ENCODE measurements at places on chromosomes 2 and 18.

- no peak for DNase-seq
These were observed 36.7 kb downstream of the DNMT3A start for GRCh38 chr2:25304826-25305596.

- no peak for DNase-seq
These were observed 27.4 kb upstream of the SLC20A1 start for GRCh38 chr2:112618383-112618782.

DNA sequence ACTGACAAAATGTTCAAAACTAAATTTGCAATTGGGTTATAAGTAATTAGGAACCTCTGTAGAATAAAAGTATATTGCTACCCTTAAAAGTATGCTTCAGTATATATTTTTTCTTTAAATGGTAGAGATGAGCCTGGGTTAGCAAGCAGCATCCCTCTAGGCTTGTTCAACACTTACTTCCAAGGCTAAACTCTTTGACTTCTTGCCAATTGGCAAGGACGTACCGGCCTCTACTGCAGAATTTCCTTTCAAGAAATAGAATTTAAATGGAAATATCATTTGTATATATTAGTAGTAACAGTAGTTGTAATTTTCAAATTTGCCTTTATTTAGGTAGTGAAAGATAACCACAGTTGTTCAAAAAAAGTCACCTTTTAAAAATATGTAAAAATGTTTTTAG lies 105.1 kb upstream of the SLC38A11 start:
- DNase-seq, result no peak

GRCh38 chr18:70649683-70650082 lies 360.8 kb downstream of the SOCS6 start:
- no peak for DNase-seq

DNA sequence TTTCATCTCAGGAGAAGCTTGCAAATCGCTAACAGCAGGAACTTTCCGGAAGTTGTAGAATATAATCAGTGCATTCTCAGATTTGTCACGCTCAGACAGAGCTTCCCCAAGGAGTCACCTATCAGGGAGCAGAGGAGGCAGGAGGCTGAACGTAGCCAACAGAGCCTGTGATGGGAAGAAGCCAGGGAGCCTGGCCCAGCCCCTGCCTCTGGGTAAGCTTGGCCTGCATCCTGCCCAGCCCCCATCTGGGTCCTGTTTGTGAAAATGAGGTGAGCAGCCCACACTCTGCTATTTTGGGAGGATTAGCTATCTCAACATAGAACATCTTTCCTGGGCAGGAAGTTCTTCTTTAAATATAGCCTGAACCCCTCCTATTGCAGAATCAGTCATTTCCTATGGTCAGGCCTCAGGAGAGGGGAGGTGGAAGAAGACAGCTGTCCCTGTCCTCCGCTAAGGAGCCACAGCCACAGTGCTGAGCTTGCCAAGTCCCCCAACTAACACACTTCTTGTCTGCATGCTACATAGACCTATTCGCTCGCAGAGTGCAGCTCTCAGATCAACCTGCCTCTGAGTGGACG lies 19.2 kb upstream of the PKDCC start:
- DNase-seq, result no peak

DNA sequence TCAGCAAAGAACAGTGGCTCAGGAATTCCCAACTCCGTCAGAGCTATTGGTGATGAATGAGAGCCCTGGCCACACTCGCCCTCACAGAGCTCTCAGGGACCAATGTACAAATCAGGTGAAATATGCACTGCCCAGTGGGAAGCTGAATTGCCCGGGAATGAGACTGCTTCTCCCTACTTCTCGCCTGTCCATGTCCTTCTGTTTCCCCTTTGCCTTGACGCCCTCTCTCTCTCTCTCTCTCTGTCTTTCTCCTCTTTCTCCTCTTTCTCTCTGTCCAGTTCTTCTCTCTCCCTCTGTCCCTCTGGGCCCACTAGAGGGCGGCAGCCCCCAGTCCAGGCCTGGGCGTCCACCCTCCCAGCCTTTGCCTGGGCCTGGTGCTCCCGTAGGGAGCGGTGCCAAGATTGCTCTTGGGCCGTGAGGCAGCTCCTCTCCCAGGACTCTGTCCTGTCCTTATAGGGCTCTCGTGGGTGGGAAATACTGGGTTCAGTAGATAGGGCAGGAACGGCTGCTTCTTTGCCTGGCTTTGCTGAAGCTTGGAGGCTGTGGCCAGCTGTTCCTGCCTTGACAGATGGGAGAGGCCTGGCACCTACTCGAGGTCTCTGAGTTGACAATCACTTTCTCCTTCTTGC lies 28.4 kb upstream of the PUM2 start:
- peak; percentile 78 for DNase-seq

- DNase-seq, result no peak
These were observed 12.8 kb downstream of the SESTD1 start for GRCh38 chr2:179251870-179252269.

- DNase-seq, result no peak
These were observed 53.8 kb downstream of the CTAGE1 start for GRCh38 chr18:22363867-22364463.

- no peak for DNase-seq
These were observed 26.2 kb downstream of the R3HDM1 start for GRCh38 chr2:135557530-135557929.

- DNase-seq, result no peak
These were observed 441.4 kb downstream of the NBAS start for GRCh38 chr2:15119722-15120175.

DNA sequence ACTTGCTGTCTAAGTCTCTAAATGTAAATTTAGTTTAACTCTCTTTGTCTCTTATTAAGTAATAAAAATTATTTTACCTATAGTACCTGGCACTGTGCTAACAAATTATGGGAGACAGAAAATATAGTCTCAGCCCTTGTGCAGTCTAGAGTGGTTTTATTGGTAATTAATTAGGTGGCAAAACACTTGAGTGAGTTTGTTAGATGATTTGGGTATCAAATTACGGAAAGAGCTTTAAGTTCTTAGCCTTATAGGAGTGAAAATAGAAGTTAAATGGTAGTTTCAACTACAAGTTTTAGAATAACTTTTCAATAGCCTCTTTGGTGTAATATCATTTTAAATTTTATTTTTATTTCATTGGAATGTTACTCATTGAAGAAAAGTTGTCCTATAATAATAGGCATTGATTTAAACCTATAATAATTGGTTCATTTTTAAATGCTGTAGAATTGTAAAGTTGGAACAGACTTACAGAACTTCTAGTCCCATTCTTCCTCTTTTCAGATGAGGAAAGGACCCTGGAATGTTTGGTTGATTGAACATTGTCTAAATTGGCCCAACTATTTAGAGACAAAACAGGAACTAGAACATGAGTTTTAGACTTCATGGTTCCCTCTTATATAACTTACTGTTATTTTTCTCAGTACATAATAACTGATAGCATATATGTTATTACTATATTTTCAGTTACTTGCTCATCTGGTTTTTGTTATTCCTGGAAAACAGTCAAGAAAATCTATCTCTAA lies 10.2 kb upstream of the HTR2B start:
- DNase-seq, result no peak

- DNase-seq, result no peak
These were observed 229.9 kb upstream of the HDAC4 start for GRCh38 chr2:239630618-239631286.

GRCh38 chr2:226187616-226188015 lies 612.0 kb downstream of the IRS1 start:
- DNase-seq, result no peak

- DNase-seq, result no peak
These were observed 78.7 kb downstream of the NCAPH start for GRCh38 chr2:96414161-96414710.

DNA sequence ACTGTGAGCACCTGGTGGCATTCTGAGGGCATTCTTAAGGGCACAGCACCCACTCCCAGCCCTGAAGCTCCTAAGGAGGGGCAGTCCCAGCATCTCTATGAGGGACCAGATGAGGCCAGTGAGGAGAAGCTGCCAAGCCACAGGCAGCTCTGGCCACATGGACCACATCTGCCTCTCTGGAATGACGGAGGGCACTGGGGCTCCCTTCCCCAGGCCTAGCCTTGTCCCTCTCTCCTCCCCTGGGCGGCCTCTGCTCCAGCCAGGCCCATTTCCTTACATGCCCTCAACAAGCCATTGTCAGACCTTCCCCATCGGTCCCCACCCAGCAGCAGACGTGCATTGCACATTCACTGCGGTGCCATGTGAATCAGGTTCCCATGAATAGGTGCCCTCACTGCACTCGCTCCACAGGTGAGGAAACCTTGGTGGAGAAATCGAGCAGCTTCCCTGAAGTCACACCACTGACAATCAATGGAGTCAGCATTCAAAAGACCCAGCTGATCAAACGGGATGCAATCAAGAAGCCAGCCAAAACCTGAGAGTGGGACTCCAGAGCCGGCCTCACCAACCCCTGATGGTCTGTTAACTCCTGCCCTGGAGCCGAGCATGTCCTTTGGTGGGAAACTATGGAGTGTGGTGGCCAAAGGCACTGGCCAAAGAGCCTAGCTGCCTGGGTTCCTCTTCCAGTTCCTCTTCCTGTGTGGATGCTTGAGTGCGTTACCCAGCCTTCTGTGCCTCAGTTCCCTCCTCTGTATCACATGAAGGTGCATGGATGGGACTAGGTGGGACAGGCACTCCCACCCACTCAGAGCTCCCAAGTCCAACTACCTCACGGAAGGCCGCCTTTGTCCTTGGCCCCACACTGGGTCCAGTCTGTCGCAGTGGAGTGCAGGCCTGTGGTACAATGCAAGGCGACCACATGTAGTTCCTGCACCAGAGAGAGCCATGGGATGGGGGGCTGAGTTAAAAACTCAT lies 147.3 kb downstream of the ZFP36L2 start:
- no peak for DNase-seq

DNA sequence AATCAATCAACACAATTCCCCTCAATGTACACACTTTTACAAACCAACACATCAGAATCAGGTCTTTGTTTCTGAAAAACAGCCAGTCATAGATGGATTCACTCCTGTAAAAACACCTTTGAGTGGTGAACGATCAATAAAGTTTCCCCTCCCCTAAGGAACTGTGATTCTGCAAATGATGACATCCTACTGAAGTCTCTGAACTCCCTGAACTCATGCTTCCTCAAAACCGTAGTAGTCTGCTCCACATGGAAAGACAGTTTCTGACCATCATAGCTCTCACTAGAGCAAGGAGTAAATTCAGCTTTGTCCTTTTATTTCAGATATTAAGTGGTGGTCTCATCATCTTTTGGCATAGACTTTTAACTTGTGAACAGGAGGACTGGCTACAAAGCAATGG lies 43.5 kb upstream of the ACTR3 start:
- no peak for DNase-seq
